ENCODE measurements at places on chromosomes 13 and 19.

GRCh38 chr19:44722131-44723121 lies 23.5 kb downstream of the CEACAM16 start:
- DNase-seq: no peak

DNA sequence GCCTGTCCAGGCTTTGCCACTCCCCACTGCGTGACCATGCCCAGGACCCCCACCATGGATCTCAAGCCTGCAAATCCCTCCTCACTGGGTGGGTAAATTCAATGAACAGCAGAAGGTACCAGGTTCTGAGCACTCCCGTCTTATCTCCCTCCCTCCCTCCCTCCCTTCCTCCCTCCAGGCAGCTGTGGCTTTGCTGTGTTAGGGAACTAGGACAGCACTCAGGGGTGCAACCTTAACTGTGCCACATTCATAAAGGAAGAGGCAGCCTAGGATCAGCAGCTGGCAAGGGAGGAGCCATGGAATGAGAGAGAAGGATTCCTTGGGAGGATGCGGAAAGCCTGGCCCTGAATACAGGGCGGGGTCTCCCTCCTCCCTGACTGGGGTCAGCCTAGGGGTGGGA lies 5.6 kb downstream of the CEACAM4 start:
- no peak for DNase-seq

GRCh38 chr13:44437356-44438233 lies 64.0 kb downstream of the SERP2 start:
- peak; percentile 47 for DNase-seq

GRCh38 chr13:98254513-98254912 lies 77.4 kb upstream of the RNF113B start:
- DNase-seq: no peak

- no peak for DNase-seq
These were observed 28.1 kb downstream of the DHX34 start for GRCh38 chr19:47377208-47377701.

GRCh38 chr19:40216013-40216776 lies 2.0 kb downstream of the TTC9B start:
- no peak for DNase-seq

DNA sequence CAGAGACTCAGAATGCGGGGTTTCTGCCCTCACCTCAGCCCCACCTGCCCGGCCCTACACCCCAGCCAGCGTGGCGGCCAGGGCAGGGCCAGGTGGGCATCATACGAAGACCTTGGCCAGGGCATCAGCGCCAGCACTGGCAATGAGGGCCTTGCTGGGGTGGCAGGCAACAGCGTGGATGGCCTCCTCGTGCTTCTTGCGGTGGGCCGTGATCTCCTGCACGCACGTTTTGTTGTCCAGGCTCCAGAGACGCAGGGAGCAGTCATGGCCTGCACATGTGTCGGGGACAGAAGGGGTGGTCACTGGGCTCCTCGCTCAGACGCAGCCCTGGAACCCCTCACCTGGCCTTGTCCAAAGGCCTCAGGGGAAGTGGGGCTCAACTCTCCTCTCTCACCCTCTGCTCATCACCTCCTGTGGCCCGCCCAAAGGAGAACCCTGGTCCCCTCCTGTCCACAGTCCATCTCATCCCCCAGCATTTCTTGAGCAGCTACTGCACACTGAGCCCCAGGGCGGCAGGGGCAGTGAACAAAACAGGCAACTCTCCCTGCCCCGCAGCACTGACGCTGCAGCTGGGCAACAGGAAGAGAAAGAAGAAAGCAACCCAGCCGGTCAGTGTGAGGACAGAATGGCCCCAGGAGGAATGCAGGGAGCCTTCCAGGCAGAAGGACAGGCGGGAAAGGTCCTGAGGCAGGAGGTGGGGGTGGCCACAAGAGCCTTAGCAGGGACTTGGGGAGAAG lies 3.8 kb upstream of the PRKD2 start:
- DNase-seq: no peak

GRCh38 chr19:51460164-51460992 lies 2.1 kb upstream of the SIGLEC8 start:
- peak; percentile 13 for DNase-seq

GRCh38 chr19:5153601-5154128 lies 184.8 kb downstream of the KDM4B start:
- no peak for DNase-seq

DNA sequence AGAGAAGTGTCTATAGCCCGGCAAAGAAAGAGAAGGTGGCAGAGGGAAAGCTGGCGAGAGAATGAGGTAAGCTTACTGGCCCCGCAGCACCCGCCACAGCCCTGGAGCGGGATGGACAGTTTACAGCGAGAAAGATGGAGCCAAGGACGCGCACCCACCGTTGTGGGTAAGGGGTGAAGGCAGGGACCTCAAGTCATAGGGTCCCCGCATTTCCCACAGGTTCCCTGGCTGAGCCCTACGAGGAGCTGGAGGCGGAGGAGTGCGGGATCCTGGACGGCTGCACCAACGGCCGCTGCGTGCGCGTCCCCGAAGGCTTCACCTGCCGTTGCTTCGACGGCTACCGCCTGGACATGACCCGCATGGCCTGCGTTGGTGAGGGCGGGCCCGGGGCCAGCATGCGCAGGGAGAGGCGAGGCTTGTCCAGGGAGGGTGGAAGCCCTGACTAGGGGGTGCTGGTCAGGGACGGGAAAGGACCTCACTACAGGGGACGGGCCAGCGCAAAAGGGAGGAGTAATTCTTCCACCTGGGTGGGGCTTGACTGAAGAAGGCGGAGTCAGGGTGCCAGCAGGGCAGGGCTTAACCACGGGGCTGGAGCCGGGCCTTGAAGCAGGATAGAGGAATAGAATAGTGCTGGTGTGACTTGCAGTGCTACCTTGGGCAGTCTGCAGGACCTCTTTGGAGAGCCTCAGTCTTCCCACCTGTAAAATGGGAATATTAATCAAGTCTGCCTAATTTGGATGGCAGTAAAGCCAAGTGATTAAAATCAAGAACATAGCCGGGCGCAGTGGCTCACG lies 26.5 kb downstream of the LTBP4 start:
- no peak for DNase-seq

DNA sequence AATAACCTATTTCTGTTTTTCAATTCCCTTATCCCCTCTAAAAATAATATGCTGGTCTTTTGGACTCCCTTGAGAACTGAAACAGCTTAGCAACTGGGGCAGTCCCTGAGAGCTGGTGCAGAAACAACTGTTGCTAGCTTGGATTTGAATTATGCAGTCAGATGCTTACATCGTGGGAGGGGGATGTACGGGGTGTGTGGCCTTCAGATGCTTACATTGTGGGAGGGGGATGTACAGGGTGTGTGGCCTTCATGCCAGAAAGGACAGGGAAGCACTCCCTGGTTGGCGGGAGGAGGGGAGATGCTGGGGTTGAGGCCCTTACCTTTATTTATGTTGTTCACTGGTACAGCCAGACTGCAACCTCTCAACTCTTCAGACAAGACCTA lies 25.6 kb downstream of the LRCH1 start:
- no peak for DNase-seq

DNA sequence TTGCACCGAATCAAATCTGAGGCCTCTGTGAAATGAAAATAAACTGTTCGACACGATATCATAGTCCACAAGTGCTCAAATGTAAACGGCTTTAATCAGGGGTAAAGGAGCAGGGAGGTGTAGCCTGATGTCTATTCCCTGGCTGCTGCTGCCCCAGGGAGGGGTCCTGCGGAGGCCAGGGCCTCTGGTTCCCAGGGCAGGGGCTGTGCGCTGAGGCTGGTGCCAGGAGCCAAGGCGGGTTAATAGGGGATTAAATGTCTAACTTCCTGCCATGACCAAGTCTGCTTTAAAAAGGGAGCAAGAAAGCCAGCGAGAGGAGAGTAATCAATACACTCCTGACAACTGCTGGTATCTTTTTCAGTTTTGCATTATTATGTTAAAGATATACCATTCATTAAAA lies 59.4 kb downstream of the ZNF536 start:
- no peak for DNase-seq

- DNase-seq: peak; percentile 90
These were observed at the start of gene MIDN for GRCh38 chr19:1248139-1248785. TSS of gene MIDN (plus strand) at chr19:1248583. CDS start at chr19:1250297, 1,714 bp downstream.

GRCh38 chr19:51461723-51462161 lies 3.5 kb upstream of the SIGLEC8 start:
- no peak for DNase-seq

DNA sequence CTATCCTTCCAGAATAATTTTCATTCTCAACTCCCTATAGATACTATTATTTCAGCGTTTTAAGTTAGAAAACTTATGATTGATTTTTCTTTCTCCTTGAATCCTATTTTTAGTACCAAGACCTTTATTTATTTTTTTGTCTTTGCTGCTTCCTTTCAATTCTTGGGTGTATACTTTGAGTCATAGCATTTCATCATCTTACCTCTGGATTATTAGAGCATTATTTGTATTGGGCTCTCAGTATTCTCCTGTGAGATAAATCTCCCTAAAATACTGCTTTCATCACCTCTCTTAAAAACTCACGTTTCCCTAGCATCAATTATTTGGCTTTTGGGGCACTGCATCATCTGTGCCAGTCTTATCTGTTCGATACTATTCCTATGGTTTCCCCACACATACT lies 222.8 kb downstream of the POSTN start:
- no peak for DNase-seq

- peak; percentile 19 for DNase-seq
These were observed 541.0 kb downstream of the PCDH9 start for GRCh38 chr13:66689037-66689619.

DNA sequence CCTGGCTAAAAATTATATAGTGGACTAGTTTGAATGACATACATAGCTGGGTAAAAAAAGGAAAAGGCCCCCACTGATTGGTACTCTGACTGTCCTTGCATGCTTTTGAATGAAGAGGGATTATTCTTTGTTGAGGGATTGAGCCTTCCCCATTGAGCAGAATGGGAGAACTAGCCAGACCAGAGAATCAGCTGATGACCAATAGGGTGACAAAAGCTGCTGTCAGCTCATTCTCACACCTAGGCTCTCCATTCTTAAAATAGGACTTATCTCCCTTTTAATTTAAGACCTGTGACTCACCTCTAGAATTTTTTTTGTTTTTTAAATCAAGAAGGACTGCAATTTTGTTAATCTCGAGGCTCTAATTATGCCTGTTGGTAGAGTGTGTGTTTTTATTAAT lies 79.3 kb downstream of the CRYL1 start:
- no peak for DNase-seq

DNA sequence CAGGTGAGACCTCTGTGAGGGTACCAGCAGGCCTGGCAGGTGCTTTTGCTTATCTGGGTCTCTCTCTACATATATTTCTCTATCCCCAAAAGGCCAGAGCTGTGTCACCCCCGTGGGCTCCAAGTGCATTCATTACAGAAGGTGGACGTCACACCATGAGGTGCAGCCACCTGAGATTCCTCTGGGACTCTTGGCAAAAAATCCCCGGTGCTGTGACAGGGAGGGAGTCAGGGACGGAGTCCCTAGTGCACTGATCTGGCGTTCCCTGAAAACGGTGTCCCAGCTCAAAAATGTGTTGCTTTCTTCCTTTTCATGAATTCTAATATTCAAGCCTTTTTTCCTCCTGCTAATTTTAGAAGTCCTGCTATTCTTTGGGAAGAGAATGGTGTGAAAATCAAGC lies 13.5 kb downstream of the TSHZ3 start:
- DNase-seq: no peak

GRCh38 chr13:109144693-109145437 lies 515.5 kb downstream of the MYO16 start:
- DNase-seq: no peak

DNA sequence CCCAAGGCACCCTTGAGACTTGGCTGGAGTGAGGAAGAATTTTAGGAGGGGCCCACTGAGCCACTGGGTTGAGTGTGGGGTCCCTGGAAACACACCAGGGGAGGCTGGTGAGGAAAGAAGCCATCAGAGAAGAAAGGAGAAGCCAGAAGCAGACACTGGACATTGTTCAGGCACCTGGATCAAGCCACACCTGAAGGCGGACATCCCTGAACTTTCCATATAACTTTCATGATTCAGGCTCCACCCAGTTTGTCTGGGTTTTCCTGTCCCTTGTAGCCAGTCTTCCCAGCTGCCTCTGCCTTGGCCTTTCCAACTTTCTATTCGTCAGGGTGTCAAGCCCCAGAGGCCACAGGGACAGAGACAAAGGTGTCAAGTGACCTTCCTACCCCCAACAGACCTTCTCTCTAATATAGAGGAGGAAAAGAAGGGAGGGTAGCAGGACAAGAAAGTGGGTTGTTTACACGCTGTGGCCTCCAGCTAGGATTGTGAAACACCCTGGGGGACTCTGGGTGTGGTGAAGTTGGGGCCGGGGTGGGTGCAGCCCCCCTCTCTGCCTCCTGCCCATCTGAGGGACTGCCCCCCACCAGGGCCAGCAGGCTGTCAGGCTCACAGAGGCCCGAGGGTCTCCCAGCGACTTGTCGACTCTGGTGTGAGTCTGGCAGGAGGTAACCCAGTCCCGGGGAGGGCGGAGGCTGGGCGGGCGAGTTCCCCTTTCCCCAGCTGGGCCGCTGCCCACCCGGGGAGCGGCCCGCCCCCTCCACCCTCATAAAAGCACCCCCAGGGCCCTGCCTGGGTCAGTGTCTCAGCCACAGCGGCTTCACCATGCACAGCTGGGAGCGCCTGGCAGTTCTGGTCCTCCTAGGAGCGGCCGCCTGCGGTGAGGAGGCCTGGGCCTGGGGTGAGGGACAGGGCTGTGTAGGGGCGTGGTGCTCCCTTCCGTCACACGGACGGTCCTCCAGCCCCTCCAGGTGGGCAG lies at the start of gene CFD:
TSS of gene CFD (plus strand) at position 797 of the 976 bp plus-strand sequence. CDS start at position 823, 26 bp downstream.
- no peak for DNase-seq

GRCh38 chr19:30212574-30212973 lies 159.6 kb upstream of the ZNF536 start:
- no peak for DNase-seq

DNA sequence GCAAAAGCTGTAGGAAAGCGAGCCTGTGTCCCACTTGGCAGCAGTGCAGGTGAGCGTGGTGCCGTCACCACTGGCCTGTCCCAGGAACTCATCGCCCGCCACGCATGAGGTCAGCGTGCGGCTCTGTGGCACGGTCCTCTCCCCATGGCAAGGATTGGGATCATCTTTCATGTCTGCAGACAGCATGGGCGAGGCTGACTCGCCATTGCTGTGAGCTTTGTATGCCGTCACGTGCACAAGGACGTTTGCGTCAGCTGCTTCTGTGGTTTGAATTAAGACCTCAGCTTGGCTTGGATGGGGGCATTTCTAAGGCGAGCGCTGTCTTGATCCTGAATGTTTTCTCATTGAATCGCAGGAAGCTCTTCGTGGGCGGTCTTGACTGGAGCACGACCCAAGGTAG lies 9.8 kb downstream of the DAZAP1 start:
- DNase-seq: no peak

- peak; percentile 15 for DNase-seq
These were observed 969 bp upstream of the POMP start for GRCh38 chr13:28657784-28658538.

Data from neural progenitor cell (in vitro differentiated cells).